ENCODE measurements at places on chromosomes 2 and 18.
A peak's percentile ranks its signal among the peaks of the same experiment; 100 is the strongest.

DNA sequence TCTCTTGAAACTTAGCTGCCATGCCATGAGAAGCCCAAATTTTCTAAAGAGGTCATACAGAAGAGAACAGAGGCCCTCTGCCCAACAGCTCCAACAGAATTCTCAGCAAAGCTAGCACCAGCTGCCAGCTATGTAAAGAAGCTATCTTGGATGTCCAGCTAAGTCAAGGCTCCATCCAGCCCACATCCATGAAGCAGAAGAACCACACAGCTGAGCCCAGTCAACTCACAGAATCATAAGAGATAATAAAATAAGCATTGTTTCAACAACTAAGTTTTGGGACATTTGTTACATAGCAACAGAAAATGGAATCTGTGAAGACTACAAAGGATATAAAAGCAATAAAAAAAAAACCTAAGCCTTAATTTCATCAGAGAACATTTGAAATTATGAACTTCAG is 434.3 kb downstream of the TXNL1 start:
- DNase-seq: no peak

DNA sequence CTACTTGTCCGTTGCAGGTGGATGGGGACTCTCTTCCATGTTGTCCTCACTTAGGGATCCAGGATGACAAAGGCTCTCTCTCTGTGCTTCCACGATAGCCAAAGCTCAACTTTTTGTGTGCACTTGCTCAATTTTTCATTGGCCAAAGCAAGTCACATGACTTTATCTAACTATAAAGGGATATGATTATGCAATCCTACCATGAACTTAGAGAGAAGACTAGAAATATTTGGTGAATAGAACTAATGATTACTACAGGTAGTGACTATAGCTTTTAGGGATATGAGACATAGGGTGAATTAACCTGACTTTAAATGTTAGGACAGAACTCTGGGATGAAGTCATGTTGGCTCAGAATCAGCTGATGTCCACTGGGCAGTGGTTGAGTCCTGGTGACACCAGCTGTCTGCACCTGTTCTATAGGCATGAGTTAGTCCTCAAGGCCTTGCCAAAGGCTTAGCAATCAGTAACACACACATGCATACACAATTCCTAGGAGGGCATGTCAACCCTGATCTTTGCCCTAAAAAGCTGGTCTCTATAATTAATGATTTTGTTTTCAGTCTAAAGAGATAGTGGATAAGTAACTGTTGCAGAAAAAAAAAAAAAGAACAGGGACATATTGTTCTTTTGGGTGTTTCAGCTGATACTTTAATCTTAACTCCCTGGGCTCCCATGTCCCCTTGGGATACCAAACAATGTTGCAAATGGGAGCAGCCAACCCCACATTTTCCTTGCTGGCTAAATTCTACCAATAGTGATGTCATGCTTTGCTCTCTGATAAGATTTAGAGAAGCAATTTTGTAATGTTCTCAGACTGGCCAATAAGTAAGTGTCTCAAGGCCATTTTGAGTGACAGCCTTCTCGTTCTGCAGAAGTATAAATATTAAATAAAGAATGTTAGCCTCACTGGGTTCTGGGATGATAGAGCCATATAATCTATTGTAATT is 12.5 kb upstream of the HK2 start:
- DNase-seq: no peak

DNA sequence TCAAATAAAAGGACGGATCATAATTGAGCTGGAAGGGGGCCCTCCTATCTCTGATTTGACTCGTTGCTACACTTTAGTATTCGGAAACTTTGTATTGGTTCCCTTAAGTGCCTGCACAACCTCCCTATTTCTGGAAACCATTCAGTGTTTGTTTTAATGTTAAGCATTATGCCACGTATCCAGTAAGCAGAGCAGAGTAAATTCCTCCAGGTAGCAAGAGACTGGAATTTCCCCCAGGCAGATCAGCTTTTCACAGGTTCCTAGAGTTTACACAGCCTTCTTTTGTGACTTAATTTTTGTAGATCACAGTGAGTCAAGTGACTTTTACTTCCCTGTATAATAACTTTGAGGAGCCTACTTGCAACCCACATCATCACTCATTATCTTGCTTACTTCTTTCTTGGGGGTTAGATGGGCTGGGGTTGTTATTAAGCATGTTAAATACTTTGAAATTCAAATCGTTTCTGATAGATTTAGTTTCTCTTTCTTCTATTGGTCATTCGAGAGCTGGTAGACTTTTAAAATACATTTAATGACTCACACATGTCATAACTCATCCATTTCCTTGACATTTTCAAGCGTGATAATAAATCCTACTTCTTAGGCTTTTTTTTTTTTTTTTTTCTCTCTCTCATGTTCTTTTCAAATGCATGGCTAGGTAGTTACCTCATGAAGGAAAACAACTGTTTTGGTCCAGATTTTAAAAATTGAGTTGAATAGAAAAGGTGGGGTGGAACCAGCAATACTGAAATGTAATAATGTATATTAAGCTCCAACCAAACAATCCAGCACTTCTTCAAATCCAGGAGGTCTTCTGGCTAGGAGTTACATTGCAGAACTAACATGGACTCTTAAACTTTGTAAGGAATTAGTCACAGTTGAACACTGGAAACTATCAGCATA is 219.3 kb downstream of the NEDD4L start:
- no peak for DNase-seq

DNA sequence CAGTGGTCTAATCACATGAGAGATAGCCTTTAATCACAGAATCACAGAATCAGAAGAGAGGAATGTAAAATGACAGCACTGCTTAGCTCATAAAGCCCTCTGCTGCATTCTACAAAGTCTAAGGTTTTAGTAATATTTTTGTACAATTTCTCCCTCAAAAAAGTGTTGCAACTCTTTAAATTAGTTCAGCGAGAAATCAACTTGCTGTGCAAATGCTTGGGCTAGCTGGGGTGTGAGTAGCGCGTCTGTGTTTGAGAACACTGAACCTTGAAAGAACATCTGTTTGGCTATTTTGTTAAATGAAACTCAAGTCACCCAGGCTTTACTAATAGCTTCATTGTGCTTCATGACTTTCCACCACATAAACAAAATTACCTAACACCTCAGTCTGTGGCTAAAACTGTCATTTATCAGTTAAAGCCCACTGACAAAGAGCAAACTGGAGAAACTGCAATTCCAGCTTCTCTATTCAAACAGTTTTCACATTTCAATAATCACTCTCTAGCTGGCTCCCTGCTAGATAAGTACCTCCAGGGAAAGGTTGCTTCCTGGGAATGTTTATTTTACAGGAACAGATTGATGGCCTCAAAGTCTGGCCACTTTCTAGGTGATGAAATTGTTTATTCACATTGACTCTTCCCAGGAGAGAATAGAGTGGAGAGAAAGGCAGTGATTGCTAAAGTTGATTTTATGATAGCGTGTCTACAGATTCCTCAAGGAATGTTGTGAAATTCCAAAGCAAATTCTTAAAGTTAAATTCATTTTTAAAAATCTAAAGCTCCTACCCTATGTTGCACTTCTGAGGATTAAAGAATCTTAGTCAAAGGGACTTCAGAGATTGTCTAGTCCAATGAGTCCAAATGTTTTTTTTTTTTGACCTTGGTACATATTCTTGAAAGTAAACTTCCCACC is 36.0 kb upstream of the STAT1 start:
- no peak for DNase-seq

- DNase-seq: no peak
Measured at GRCh38 chr2:9570182-9571060, 14.8 kb upstream of the ADAM17 start.

GRCh38 chr2:222423186-222423585 is 1.2 kb upstream of the SGPP2 start:
- no peak for DNase-seq

DNA sequence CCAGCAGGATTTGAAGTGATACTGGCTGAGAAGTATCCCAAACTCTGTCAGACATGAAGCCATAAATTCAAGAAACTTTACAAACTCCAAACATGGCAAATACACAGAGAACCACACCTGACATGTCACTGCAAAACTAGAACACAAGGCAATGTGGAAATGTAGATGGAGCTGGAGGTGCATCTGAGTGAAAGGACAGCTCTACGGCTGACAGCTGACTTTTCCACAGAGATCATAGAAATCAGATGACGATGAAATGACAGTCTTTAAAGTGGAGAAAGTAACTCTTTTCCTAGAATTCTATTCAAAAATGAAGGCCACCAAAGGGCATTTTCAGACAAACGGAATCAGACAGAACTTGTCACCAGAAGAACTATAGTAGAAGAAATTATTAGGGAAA is 97.5 kb downstream of the LDLRAD4 start:
- no peak for DNase-seq

DNA sequence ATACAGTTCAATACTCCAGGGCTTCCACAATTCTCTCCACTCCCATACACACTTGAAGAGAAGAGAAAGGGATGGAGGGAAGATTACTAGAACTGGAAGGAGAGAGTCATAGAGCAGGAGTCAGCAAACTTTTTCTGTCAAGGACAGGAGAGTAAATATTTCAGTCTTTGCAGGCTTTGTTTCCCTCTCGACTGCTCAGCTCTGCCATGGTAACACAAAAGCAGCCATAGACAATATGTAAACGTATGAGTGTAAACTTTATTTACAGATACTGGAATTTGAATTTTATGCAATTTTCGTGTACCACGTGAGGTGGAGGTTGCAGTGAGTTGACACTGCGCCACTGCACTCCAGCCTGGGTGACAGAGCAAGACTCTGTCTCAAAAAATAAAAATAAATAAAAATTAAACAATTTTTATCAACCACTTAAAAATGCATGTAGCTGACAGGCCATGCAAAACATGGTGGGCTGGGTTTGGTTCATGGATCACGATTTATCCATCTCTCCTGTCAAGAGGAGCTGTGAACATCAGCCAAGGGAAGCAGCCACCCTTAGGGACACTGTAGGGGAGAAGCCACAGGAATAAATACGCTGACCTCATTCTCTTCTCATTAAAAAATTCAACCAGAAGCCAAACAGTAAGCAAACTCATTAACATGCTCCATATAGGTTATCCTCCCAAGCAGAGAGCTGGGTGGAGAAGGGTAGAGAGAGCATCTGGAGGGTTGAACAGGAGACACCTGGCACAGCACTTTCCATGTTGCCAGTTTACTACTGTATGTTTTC is 266.4 kb upstream of the FN1 start:
- no peak for DNase-seq

GRCh38 chr2:37672104-37672869 is 845 bp upstream of the CDC42EP3 start:
- peak; percentile 77 for DNase-seq

Data from suprapubic skin (tissue), 4 donors.